ENCODE measurements at places on chromosomes 5 and 9.

GRCh38 chr5:106587-106986 lies 14.6 kb downstream of the PLEKHG4B start:
- DNase-seq: no peak

GRCh38 chr9:130632841-130633240 lies 31.6 kb upstream of the PRDM12 start:
- DNase-seq: no peak

- DNase-seq: no peak
Measured at GRCh38 chr5:111784491-111785181, 27.6 kb upstream of the NREP start.

GRCh38 chr9:69427286-69427685 lies 102.3 kb downstream of the ENTREP1 start:
- DNase-seq: no peak

- no peak for DNase-seq
Measured at GRCh38 chr5:84603568-84604185, 219.0 kb upstream of the EDIL3 start.

GRCh38 chr9:15525958-15526357 lies 15.2 kb upstream of the PSIP1 start:
- no peak for DNase-seq

DNA sequence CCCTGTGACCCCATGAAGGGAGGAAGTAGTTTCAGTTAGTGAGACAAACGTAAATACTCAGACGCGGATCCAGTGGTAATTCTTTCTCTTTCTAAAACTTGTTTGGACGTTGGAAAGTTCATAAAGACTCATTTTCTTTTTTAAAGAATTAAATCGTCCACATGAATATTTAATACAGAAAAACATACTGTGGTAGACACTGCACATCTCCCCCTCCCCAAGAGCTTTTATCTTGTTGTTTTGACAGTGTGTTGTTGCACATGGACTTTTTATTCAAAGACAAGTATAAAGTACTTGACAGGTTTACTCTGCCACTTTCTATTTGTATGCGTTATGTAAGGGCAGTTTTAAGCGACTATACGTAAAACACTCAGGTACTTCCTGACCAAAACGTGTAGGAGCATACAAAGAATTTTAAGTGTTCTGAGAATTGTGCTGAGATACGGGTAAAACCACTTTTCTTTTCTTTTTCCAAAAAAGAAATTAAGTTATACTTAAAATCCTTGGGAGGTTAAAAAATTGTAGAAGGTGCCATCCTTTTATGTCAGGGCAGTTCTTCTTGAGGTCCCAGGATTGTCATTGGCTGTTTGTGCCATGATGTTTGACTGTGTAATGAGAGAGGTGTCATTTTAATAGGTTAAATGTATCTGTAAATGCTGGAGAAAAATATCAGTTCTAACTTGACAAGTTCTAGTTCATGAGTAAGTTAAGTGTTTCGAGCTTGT lies 1.3 kb downstream of the NIPBL start:
- DNase-seq: no peak

DNA sequence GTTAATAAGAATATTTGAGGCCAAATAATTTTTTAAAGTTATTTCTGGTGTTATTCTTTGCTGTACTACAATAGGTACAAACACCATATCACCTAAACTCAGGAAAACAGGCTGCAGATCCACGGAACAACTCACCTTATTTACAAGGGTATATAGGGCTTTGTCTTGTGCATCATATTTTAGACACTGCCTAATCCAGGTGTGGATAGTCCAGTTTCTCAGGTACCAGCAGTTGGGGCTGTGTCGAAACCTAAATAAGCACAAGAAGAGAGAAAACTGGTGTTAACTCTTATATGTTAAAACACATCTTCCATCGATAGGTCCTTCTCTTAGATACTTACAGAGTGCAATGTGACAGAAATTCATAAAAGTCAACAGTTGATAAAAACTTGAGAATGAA lies 82.2 kb downstream of the MRPS27 start:
- DNase-seq: no peak

All from stimulated activated naive CD8-positive, alpha-beta T cell treated with anti-CD3 and anti-CD28 coated beads, Interleukin-15, Interleukin-2, amounts not matched to agents 100 U/mL and 50 U/mL, for 24 hours (primary cell).